ENCODE measurements at places on chromosomes 12 and 14.
A peak's percentile ranks its signal among the peaks of the same experiment; 100 is the strongest.

DNA sequence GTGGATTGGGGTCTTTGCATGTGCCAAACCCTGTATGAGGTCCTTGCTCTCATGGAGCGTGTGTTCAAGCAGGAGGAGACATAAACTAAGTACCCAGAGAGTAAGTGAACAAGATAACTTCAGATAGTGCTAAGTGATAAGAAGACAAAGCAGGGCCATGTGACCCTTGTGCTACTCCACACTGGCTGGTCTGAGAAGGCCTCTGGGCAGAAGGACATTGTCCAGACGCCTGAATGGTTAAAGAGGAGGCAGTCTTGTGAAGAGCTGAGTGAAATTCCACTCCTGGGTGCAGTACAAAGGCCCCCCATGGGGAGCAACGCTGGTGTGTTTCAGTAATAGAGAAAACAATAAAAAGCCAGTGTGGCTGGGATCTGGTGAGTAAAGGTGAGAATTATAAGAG lies 93.3 kb upstream of the RIC8B start:
- no peak for DNase-seq

GRCh38 chr14:95182379-95182778 lies 25.1 kb upstream of the DICER1 start:
- no peak for DNase-seq

- DNase-seq = no peak
Observed at GRCh38 chr14:68898248-68899032, 80.7 kb downstream of the ACTN1 start.

- DNase-seq = no peak
Observed at GRCh38 chr14:103943673-103944072, 1.3 kb upstream of the RD3L start.

DNA sequence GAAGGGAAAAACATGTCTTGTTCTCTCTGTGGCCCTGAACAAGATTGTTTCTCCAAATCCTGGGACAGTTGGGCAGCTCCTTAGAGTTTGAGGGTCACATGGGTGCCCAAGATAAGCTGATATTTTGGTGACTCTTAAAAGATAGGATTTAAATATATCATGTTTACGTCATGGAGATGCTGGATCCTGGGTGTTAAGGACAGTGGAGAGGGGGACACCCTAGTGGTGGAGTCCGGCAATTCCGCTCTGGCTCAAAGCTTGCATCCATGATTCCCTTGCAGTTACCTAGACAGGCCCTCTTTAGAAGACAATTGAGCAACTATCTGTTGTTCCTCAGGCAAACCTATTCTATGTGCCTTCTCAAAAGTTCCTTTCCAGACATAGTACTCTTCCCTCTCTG lies 101.8 kb downstream of the CMKLR1 start:
- DNase-seq = no peak

DNA sequence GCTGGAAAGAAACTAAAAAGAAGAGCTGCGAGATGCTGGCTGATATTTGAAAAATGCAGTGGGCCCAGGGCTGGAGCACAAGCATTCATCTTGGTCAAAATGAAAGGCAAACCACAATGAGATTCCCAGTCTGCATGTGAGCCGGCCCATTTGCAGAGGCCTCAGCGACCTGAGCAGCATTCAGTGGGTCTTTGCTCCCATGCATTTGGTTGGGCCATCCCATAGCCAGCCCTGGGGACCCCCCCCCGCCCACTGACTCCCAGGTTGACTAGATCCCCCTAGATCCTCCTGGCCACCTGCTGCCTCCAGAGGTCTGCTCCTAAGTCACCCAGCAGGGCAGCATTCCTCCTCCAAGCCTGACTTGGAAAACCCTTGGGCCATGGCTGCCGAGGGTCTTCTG lies 59.8 kb downstream of the PRMT8 start:
- DNase-seq = peak; percentile 15

DNA sequence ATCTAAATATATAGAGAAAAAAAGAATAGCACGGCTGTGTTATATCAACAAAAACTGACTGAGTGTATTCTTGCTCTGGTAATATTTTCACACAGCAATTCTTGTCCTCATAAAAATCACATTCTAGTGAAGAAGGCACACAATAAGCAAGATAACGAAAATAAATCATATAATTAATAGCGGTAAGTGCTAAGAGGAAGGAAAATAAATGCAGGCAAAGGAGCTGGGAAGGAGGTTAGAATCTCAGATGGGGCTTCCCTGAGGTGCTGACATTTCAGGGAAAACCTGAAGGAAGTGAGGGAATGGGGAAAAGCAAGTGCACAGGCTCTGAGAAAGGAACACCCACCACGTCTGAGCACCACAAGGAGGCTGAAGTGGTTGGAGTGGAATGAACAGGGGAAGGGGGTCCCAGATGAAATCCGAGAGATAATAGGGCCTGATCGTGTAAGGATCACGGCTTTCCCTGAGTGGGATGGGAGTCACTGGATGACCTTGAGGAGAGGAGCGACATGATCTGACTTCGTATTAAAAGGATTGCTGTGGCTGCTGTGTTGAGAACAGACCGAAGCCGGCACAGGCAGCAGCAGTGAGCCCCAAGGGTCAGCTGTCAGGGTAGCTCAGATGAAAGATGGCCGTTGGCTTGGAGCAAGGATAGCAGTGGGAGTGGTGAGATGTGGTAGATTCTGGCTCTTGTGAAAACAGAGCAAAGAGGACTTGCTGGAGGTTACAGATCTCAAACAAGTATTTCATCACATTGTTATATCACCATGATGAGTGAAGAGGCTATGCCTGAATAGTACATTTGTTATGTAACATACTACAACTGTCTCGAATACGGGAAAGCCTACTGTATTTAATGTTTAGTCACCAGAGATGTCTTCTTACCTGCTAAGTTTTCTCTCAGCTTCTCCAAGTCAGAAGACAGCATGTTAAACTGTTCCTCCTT lies 67.1 kb upstream of the VPS33A start:
- DNase-seq = no peak

DNA sequence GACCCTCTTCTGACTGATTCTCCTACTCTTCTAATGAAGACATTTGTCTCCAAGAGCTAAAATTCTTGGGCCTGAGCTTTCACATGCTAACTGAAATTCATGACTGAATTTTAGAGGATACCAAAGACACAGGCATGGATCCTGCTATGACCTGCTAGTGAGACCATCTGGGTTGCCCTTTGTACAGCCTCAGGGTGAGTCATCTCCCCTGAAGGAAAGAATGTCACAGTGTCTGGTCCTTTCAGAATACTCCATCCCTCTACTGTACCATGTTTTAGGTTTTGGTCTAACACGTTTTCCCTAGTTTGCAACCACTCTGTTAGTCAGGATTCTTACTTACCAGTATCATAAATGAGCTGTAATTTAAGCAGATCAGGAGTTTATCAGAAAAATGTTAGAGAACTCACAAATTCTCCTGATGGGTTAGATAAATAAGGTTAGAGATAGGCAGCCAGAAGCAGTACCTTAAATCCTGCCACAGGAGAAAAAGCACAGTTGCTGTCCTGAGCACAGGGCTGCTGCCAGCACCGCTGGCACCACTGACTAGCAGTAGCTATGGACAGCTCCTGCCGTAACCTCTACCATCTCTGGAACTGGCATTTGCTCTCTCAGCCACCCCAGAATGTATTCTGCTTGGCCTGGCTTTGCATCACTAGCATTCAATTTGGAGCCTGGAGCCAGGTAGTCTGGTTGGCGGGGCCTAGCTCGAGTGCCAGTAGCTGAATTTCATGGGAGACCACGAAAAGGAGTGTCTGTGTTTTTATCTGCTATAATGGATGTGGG lies 127.6 kb downstream of the ANO6 start:
- no peak for DNase-seq

- no peak for DNase-seq
Observed at GRCh38 chr12:4177262-4177661, 96.3 kb upstream of the CCND2 start.

DNA sequence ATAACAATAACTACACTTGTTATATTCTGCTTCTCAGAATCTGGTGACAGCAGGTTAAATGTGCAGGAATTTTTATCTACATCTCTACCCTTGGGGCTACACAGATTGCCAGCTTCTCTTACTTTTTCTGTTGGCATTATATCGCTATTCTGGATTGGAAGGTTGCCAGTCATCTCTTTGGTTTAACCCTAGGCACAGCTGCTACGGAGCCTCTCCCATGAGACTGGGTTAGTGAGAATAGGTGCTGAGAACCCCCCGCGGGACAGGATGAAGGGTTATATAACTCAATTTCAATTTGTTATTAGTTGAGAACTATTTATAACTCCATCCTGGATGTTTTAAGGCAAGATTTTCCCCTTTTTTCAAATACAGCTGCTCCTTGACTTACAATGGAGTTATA lies 73.1 kb downstream of the ACADS start:
- DNase-seq = no peak

DNA sequence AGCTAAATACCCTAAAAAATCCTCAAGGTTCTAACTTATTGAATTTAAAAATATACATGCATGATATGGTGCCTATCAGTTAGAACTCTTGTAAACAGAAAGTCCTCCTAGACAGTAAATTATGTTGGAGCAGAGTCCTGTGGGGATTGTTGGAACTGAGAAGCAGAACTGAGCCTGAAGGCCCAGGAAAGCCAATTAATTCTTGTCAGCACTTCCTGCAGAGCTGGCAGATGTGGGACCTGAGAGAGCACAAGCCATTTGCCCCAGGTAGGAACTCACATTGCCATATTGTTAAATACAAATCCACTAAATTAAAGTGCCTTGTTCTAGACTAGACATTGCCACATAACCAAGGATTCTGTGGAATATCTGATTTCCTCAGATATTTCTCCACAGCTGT lies 117.1 kb downstream of the RTN1 start:
- no peak for DNase-seq

- DNase-seq = peak; percentile 67
Observed at GRCh38 chr12:57235017-57235727, 5.7 kb downstream of the SHMT2 start.

GRCh38 chr12:39619316-39619659 lies 315 bp downstream of the ABCD2 start:
- DNase-seq = peak; percentile 65

- peak; percentile 95 for DNase-seq
Observed at GRCh38 chr14:23567186-23568020, at the start of gene AP1G2. Gene AP1G2 (minus strand): TSS chr14:23567791. CDS start chr14:23567314, 477 bp downstream.

- DNase-seq = no peak
Observed at GRCh38 chr12:12715128-12715458, 2.1 kb upstream of the CDKN1B start.

DNA sequence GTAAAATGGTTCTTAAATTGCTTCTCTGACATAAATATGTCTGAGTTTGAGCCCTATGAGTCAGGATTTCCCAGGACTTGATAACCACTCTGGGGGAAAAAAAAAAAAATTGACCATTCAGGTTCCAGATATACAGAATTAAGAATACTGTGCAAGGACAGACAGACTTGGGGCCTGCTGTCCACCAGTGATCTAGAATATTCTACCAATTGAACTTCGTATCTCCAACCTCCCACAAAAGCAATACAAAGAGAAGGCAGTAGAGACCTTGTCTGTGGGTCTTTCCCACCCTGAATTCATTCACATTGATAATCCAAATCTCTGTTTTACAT lies 4.1 kb downstream of the SINHCAF start:
- no peak for DNase-seq

GRCh38 chr12:28459481-28459880 lies 269.2 kb downstream of the CCDC91 start:
- DNase-seq = no peak

GRCh38 chr12:109892748-109893147 lies 7.3 kb upstream of the TCHP start:
- no peak for DNase-seq

GRCh38 chr12:131103669-131104462 lies 150.2 kb downstream of the ADGRD1 start:
- DNase-seq = peak; percentile 35

Data from activated CD8-positive, alpha-beta memory T cell treated with anti-CD3 and anti-CD28 coated beads for 24 hours (primary cell).